CD8-positive, alpha-beta memory T cell (primary cell): ENCODE measurements at places on chromosomes 3 and 15.

- H3K27ac ChIP-seq = no peak overlapping the region
- no peaks in the 10 kb centered on the region for H3K36me3 ChIP-seq
- DNase-seq = no peak
- no peaks in the 10 kb centered on the region for H3K4me1 ChIP-seq
- H3K27me3 ChIP-seq = no peaks in the 10 kb centered on the region
- no peak overlapping the region for H3K4me3 ChIP-seq
These were observed 67.8 kb downstream of the ARHGAP31 start for GRCh38 chr3:119362010-119362409.

DNA sequence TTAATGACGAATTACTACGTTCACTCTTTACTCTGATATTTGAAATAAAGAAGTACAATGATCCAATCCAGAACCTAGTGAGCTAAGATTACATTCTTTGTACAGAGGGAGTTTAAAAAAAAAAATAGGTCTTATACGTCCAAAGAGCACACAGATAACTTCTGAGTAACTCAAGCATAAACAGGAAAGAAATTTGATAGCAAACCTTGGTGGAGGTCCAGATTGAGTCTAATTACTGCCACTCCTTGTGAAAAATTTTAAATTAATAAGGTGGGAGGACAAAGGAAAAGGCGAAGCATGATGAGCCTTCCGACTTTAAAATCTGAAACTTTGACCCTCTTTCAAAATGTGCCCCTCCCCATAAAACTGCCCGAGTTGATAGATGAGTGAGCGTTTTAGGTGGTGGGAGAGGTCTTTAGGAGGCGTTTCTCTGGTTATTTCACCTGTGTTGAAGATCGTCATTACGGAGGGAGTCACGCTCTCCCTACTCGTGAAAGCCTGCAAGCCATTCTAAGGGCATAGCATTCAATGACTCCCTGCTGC, 127.0 kb upstream of the ROBO2 start:
- no peaks in the 10 kb centered on the region for H3K27me3 ChIP-seq
- H3K36me3 ChIP-seq = no peaks in the 10 kb centered on the region
- H3K27ac ChIP-seq = no peak overlapping the region
- H3K4me1 ChIP-seq = no peaks in the 10 kb centered on the region
- no peak overlapping the region for H3K4me3 ChIP-seq
- no peak for DNase-seq

DNA sequence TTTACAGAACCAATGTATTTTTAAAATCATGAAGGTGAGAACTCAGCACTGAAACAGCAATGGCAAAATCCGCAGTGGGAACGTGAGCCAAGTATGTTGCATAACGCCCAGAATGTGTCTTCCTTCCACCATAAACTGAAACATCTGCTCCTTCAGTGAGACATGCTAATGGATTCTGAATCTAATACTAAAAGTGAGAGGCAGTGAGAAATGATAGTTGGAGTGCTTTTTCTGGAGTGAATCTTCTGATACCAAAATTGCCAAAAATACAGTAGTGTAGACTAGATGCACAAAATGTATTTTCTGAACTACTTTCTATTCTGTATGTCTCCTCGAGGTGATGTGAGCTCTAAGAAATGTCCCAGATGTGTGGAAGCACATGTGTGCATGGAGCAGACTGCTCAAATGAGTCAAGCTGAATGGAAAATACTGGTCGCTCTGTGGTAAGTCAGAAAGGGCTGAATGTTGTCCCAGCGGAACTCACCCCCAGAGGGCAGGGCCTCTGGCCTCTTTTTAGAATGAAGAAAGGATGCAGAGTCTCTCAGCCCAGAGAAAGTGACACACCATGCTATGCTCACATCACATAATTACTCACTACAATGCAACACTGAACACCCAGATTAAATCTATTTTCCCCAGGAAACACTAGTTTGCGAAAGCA, 73.0 kb downstream of the ATP10A start:
- no peak overlapping the region for H3K4me3 ChIP-seq
- H3K4me1 ChIP-seq = peaks cover 7% of the 10 kb centered on the region
- H3K27ac ChIP-seq = no peak overlapping the region
- DNase-seq = no peak
- H3K27me3 ChIP-seq = no peaks in the 10 kb centered on the region

DNA sequence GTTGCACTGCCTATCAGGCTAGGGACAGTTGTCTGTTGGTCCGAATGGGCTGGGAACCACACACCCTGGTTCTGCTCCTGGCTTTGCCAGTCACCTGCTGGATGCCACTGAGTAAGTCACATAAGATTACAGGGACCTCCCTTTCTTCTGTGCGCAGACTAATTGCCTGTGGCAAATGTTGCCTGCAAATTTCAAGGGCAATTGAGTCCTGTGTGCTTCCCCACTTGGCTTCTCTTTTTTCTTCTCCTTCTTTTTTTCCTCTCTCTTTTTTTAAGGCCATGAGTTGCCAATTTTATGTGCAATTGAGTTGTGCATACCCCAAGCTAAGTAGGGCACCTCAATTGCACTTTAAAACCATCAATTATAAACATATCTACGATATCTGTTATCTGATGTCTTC, 963.4 kb downstream of the MCTP2 start:
- no peak overlapping the region for H3K27ac ChIP-seq
- H3K36me3 ChIP-seq = no peaks in the 10 kb centered on the region
- no peaks in the 10 kb centered on the region for H3K27me3 ChIP-seq
- no peak for DNase-seq

- peaks cover 21% of the 10 kb centered on the region for H3K27me3 ChIP-seq
- no peak overlapping the region for H3K4me3 ChIP-seq
- H3K27ac ChIP-seq = no peak overlapping the region
- no peak for DNase-seq
- no peaks in the 10 kb centered on the region for H3K4me1 ChIP-seq
These were observed 14.0 kb downstream of the ETV5 start for GRCh38 chr3:186094696-186095425.

DNA sequence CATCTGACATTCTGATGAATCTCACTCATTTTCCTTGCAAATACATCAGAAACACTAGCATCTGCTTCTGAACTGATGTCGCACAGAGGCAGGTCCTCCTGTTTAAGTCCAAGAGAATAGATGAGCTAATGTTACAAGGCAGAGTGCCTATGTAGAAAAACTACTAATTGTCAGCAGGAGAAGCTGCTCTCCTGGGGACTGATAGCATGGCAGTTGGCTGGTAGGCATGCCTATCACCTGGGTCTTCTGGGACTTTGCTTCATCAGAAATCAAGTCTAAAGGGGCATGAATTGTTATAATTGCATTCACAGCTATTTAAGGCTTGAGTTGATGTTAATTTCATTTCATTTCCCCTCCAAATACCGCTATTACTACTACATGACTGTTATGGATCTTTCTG, 457.2 kb downstream of the RAP2B start:
- DNase-seq = no peak
- H3K36me3 ChIP-seq = no peaks in the 10 kb centered on the region
- H3K4me1 ChIP-seq = peaks cover 30% of the 10 kb centered on the region
- no peaks in the 10 kb centered on the region for H3K27me3 ChIP-seq
- H3K4me3 ChIP-seq = no peak overlapping the region

- no peak for DNase-seq
- no peaks in the 10 kb centered on the region for H3K27me3 ChIP-seq
- no peak overlapping the region for H3K27ac ChIP-seq
- H3K4me1 ChIP-seq = peaks cover 50% of the 10 kb centered on the region
- H3K36me3 ChIP-seq = no peaks in the 10 kb centered on the region
These were observed 15.9 kb upstream of the ARHGEF3 start for GRCh38 chr3:56817646-56818045.

- DNase-seq = no peak
- H3K4me3 ChIP-seq = no peak overlapping the region
These were observed 11.6 kb downstream of the CCNL1 start for GRCh38 chr3:157148196-157148889.

GRCh38 chr15:95152741-95153140, 921.4 kb downstream of the MCTP2 start:
- no peaks in the 10 kb centered on the region for H3K4me1 ChIP-seq
- no peaks in the 10 kb centered on the region for H3K36me3 ChIP-seq
- no peak overlapping the region for H3K27ac ChIP-seq
- no peak overlapping the region for H3K4me3 ChIP-seq
- DNase-seq = no peak

GRCh38 chr15:48939648-48940047, 24.1 kb downstream of the SHC4 start:
- no peaks in the 10 kb centered on the region for H3K36me3 ChIP-seq
- H3K4me3 ChIP-seq = no peak overlapping the region
- no peak overlapping the region for H3K27ac ChIP-seq
- DNase-seq = no peak
- no peaks in the 10 kb centered on the region for H3K27me3 ChIP-seq

DNA sequence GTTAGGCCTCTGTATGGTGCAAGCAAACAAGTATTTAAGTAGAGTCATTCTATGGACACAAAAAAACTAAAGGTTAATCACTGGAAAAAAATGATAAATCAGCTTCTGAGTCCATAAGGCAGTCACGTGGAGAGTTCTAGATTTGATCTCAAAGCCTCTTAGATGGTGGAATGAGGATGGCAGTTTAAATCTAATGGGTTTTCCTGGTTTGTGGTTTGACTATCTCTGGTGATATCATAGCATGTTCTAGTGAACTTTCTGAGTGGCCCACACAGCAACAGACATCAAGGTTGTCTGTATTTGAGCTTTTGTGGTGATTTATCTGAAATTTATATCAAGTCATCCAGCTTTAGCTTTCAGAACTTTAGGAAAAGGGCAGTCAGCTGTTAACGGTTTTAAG, 52.4 kb downstream of the ILDR1 start:
- no peaks in the 10 kb centered on the region for H3K36me3 ChIP-seq
- no peak for DNase-seq
- H3K27me3 ChIP-seq = no peaks in the 10 kb centered on the region
- H3K4me3 ChIP-seq = no peak overlapping the region
- H3K27ac ChIP-seq = no peak overlapping the region

GRCh38 chr3:46990573-46991374, 11.3 kb downstream of the NBEAL2 start:
- peaks cover 42% of the 10 kb centered on the region for H3K4me1 ChIP-seq
- H3K4me3 ChIP-seq = no peak overlapping the region
- no peak overlapping the region for H3K27ac ChIP-seq
- no peaks in the 10 kb centered on the region for H3K27me3 ChIP-seq

- no peak overlapping the region for H3K27ac ChIP-seq
- H3K27me3 ChIP-seq = no peaks in the 10 kb centered on the region
- H3K4me3 ChIP-seq = no peak overlapping the region
- no peaks in the 10 kb centered on the region for H3K4me1 ChIP-seq
These were observed 77.7 kb upstream of the NUDT16 start for GRCh38 chr3:131303848-131304247.

DNA sequence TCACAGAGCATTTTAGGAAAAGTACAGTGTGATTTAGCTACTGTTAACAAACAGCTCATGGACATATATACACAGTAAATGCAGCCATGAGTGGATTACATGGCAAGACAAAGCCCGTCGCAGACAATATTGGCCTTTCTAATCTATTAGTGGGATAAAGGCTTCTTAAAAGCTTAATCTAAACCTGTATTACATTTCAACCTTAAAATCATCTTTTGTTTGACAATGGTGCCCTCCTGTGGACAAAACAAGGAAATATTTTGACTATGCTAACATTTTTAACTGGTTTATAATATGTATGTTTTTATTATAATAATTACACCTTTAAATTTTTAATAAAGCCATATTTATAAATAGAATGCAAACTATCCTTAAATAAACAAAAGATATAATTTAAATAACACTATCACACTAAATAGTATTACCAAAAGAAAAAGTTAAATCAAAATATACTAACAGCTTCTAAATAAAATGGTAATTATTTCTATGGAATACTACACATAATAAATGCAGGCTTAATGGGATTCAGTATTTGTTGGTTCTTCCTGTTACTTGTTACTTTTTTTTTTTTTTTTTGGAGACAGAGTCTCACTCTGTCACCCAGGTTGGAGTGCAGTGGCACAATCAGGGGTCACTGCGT, 38.6 kb downstream of the TAFA4 start:
- H3K36me3 ChIP-seq = no peaks in the 10 kb centered on the region
- H3K4me3 ChIP-seq = no peak overlapping the region
- H3K27ac ChIP-seq = no peak overlapping the region
- H3K4me1 ChIP-seq = no peaks in the 10 kb centered on the region
- no peaks in the 10 kb centered on the region for H3K27me3 ChIP-seq
- DNase-seq = no peak
